ENCODE measurements at places on chromosomes 6 and 20. TPM values are rescaled to one million over a fixed set of nuclear protein-coding genes. Genes with fewer than 3 reads are reported as not detected.

GRCh38 chr6:20680697-20681165 lies 146.5 kb downstream of the CDKAL1 start:
- no peak for DNase-seq
- no peaks in the 10 kb centered on the region for H3K36me3 ChIP-seq
- no peak overlapping the region for H3K4me3 ChIP-seq
- peaks cover 3% of the 10 kb centered on the region for H3K4me1 ChIP-seq
- no peak overlapping the region for H3K27ac ChIP-seq

DNA sequence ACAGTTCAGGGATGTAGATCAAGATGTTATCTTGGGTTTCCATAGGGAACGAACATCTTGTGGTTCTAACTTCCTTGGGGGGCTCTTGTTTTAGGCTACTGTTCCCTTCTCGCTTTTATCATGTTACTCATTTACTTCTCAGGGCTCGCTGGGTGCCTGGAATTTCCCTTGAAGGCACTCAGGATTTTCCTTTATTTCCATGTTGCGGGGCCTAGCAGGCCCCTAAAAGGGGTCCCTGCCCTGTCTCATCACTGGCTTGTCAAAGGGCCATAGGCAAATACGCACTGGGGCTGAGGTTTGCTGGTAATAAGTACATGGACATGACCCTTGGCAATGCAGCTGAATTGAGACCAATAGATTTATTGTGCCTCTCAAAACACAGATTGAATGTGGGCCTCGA lies 262.3 kb downstream of the CDH4 start:
- no peak overlapping the region for H3K4me3 ChIP-seq
- no peak for DNase-seq
- H3K36me3 ChIP-seq = no peaks in the 10 kb centered on the region
- H3K4me1 ChIP-seq = peaks cover 5% of the 10 kb centered on the region
- H3K27ac ChIP-seq = no peak overlapping the region

DNA sequence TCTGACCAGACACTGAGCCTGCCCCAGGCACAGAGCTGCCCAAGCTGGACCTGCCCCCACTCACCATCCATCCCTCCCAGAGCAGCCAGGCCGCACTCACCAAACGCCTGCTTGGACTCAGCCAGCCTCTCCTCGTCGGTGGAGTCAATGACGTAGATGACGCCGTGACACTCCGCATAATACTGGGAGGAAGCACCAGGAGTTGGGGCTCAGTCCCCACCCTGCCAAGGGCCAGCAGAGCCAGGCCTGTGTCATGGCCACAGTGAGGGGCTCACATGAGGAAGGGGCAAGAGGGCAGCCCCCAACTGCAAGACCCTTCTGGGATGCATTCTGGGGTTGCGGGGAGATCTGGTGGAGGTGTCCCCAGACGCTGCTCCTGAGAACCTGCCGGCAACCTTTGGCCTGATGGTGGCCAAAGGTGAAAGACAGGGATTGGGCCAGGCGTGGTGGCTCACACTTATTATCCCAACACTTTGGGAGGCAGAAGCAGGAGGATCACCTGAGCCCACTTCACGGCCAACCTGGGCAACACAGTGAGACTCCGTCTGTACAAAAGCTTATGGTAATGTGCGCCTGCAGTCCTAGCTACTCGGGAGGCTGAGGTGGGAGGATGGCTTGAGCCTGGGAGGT lies 5.6 kb downstream of the ARFRP1 start:
- DNase-seq = no peak
- peaks cover 11% of the 10 kb centered on the region for H3K4me1 ChIP-seq
- peaks cover 19% of the 10 kb centered on the region for H3K36me3 ChIP-seq
- H3K4me3 ChIP-seq = no peak overlapping the region
- peak overlapping the region; percentile 64 for H3K27ac ChIP-seq

Gene RIPOR2
- total RNA-seq = 1.1 TPM

Measured in endothelial cell (in vitro differentiated cells).